Stimulated activated CD8-positive, alpha-beta memory T cell treated with anti-CD3 and anti-CD28 coated beads, Interleukin-2, amount 100 ng/mL, for 1 hour (primary cell): ENCODE measurements at places on chromosomes 3 and 15.

GRCh38 chr3:197317250-197317963 is 19.0 kb upstream of the DLG1 start:
- no peak for DNase-seq

DNA sequence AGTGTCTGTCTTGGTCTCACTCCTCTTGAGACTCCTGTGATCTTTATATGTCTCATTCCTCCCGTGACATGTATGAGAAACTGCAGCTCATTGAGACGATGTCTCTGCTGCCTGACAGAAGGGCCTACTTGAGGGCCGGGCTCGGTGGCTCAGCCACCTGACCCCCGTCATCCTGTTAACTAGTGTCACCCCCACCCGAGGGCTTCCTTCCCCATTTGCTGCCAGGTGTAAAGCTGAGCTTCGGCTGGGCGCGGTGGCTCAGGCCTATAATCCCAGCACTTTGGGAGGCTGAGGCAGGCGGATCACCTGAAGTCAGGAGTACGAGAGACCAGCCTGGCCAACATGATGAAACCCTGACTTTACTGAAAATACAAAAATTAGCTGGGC is 12.7 kb downstream of the SEMA4B start:
- no peak for DNase-seq

GRCh38 chr3:13186435-13186815 is 113.2 kb upstream of the IQSEC1 start:
- no peak for DNase-seq

DNA sequence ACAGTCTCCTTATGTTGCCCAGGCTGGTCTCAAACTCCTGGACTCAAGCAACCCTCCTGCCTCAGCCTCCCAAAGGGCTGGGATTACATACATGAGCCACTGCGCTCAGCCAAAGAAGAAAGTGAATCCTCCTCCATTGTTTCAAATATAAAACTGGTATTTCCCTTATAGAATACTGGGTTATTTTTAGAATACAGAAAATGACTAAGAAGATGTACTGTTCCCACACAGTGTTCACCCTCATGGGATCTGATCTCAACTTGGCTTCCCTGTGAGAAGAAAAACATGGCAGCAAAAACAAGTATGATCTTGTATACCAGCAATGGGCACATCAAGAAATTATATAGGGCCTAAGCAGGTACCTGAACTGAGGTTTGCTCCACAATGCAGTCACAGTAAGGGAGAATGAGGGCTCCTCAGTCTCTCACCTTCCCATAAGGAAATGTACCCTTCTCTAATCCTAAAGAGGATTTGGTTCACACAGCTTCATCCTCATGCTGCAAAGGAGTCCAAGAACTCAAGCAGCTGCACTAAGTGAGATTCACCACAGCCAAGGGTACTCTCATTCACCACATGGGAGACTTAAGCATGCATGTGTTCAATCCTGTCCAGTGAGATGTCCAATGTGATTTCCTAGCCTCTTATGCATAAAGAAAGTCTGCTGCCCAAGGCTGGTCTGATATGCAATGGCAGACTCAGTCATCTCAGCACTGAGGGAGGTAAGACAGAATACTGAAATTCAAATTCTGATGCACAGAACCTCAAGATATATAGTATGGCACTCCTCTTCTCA is 25.8 kb downstream of the USP4 start:
- no peak for DNase-seq

DNA sequence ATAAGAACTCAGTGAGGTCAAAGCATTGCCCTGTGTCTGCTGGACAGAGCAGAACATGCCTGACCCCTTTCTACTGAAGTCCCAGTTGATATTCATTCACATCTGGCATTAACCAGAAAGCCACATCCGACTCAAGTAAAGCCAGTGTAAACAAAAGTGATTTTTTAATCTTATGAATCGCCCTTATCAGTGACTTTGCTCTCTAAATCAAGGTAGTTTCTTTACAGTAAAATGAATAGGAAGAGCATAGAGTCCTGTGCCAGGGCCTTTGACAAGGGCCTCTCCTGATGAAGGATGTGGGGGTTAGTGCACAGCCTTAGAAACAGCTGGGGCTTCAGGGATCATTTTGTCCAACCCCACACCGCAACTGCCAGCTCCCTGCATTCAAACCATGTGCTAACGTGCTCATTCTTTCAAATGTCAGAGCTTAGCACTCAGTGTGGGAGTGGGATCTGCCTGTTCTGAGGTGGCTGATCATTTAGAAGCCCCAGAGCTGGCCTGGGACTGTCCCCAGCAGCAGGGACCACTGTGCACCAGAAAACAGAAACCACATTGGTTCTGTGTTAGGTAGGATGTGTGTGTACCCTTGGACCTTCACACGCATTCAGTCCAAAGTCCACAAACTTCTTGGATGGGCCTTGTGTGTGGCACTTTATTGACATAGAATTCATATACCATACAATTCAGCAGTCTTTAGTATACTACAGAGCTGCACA is 55.3 kb downstream of the CCR4 start:
- no peak for DNase-seq

GRCh38 chr15:73985101-73985873 is 6.8 kb downstream of the STOML1 start:
- no peak for DNase-seq

DNA sequence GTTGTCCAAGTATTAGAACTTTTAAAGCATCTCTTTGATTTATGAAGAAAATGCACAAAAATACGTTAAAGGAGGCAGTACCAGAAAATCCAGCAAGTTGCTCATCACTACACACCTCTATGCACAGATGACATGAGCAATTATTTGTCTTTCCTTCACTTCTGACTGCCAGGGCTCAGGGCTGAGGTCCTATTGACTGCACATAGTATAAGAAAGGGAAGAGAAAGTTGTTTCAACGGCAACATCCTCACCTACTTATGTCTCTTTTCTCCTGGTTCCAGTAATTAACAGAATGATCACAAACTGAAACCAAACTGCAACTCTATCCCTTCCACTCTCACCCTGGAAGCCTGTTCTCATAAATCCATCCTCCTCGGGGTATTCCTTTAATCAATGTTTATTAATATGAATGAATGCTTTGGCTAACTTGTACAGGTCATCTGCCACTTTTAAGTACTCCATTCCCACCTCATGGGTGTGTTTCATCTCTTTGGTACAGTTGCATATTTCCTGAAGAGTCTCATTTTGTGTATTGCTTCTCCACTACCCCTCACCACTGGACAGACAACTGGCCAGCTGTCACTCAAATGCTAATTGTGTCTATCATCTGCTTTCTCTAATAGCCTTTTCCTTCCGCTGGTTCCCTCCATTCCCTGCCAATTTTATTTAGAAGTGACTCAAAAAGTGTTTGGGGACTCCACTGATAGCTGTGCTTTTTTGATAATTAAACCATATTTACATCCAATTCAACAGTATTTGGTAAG is 34.5 kb downstream of the RAB27A start:
- no peak for DNase-seq

GRCh38 chr3:42544492-42545283 is 37.1 kb downstream of the SEC22C start:
- DNase-seq = no peak
